ENCODE measurements at places on chromosomes 7 and 10.
A peak's percentile ranks its signal among the peaks of the same experiment; 100 is the strongest.

- peak; percentile 73 for DNase-seq
Observed at GRCh38 chr7:14834456-14834855, 68.1 kb downstream of the DGKB start.

DNA sequence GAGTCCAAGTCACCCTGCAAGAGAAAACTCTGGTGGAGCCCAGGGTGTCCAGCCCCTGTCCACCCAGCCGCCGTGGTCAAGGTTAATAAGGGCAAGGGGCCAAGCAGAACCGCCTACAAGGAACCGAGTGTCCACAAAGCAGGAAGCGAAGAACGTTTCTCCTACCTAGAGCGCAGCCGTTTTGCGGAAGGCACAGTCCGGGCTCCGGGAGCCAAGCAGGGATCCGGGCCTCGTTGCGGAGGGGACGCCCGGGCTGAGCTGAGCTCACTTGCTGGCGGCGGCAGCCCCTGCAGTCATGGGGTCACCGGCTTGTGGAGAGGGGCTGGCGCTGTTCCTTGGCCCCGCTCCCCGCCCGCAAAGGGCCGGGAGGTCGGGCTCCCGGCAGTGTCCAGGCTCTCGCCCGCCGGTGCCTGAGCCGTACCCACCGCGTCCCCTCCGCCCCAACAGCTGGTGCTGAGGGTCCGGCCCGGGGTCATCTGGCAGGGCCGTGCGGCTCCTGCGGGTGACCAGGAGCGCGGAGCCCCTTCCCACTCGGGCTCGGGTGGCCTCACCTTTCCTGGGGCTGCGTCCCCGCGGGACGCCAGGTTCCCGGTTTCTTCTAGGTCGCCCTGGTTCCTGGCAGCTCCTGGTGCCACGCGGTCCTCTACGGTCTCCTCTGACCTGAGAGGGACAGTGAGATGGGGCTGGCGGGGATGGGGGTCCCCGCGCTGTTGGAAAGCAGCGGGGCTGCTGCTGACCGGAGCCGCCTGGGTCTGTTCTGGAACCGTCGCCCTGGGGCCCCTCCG lies 14.0 kb upstream of the ZNF273 start:
- no peak for DNase-seq

- no peak for DNase-seq
Observed at GRCh38 chr7:43631559-43631958, 48.7 kb downstream of the STK17A start.

GRCh38 chr10:67815571-67816059 lies 22.4 kb downstream of the DNAJC12 start:
- no peak for DNase-seq

DNA sequence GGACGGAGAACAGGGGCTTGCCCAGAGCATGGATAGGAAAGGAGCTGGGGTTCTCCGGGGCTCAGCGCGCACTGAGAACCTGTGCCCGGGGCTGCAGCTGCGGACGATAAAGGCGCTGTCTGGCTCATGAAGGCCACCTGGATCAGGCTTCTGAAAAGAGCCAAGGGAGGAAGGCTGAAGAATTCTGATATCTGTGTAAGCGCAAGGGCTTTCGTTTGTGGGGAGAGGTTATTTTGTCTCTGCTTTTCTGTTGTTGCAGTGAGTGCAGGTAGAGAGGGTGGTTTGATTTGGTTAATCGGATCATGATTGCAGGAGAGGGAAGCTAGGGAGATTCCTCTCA lies 250.5 kb downstream of the NSUN6 start:
- no peak for DNase-seq

GRCh38 chr10:78351283-78351682 lies 317.6 kb downstream of the RPS24 start:
- no peak for DNase-seq

All from HCEC 1CT (cell line).